Activated CD8-positive, alpha-beta memory T cell treated with anti-CD3 and anti-CD28 coated beads for 1 hour (primary cell): ENCODE measurements at places on chromosomes 16 and 17.
A peak's percentile ranks its signal among the peaks of the same experiment; 100 is the strongest.

DNA sequence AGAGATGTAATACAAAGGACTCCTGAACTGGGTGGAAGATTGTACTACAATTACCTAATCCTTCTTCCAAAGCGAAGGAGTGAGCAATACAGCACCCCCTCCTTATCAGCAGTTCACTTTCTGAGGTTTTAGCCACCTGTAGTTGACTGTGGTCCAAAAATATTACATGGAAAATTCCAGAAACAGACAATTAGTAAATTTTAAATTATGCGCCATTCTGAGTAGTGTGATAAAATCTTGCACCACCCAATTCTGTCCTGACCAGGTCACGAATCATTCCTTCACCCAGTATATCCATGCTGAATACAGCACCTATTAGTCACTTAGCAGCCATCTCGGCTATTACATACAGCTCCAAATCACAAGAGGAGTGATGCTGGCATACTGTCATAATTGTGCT lies 23.2 kb downstream of the VPS53 start:
- DNase-seq = no peak

GRCh38 chr17:42833767-42834422 lies 698 bp downstream of the PSME3 start:
- no peak for DNase-seq

- DNase-seq = no peak
These were observed 5.3 kb downstream of the MYCBPAP start for GRCh38 chr17:50513495-50513894.

GRCh38 chr17:46061435-46061834 lies 62.4 kb downstream of the STH start:
- DNase-seq = no peak

- no peak for DNase-seq
These were observed 160.4 kb downstream of the ABCA8 start for GRCh38 chr17:68794636-68795434.

DNA sequence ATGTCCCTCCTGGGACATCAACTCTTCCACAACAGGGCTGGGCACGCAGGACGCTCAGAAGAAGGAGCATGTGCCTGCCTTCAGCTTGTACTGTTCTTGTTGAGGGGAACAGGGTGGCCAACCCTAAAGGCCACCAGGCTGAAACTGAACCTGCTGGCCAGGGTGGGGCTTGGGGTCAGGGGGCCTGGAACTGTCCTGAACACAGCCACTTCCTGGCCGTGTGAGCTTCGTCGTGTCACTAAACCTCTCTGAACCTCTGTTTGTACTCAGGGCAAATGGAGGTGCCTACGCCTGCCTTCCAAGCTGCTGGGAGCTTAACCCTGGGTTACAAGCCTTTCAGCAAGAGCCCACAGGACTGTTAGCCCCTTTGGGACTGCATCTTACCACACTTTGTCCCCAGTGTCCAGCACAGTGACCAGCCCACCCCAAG lies 6.7 kb downstream of the ARHGAP27 start:
- DNase-seq = no peak

DNA sequence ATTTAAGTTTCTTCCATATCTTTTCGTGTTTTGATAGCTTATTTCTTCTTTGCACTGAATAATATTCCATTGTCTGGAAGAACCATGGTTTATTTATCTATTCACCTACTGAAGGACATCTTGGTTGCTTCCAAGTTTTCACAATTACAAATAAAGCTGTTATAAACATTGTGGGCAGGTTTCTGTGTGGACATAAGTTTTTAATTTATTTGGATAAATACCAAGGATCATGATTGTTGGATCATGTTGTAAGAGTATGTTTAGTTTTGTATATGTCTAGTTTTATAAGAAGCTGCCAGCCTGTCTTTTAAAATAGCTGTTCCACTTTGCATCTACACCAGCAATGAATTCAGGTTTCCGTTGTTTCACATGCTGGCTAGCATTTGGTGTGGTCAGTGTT lies 339.4 kb downstream of the CDH11 start:
- no peak for DNase-seq

GRCh38 chr16:29029168-29029994 lies 44.5 kb downstream of the LAT start:
- peak; percentile 66 for DNase-seq

GRCh38 chr16:78098595-78099270 lies 721 bp upstream of the WWOX start:
- no peak for DNase-seq

- no peak for DNase-seq
These were observed 11.3 kb downstream of the CACNG4 start for GRCh38 chr17:66975614-66976378.

DNA sequence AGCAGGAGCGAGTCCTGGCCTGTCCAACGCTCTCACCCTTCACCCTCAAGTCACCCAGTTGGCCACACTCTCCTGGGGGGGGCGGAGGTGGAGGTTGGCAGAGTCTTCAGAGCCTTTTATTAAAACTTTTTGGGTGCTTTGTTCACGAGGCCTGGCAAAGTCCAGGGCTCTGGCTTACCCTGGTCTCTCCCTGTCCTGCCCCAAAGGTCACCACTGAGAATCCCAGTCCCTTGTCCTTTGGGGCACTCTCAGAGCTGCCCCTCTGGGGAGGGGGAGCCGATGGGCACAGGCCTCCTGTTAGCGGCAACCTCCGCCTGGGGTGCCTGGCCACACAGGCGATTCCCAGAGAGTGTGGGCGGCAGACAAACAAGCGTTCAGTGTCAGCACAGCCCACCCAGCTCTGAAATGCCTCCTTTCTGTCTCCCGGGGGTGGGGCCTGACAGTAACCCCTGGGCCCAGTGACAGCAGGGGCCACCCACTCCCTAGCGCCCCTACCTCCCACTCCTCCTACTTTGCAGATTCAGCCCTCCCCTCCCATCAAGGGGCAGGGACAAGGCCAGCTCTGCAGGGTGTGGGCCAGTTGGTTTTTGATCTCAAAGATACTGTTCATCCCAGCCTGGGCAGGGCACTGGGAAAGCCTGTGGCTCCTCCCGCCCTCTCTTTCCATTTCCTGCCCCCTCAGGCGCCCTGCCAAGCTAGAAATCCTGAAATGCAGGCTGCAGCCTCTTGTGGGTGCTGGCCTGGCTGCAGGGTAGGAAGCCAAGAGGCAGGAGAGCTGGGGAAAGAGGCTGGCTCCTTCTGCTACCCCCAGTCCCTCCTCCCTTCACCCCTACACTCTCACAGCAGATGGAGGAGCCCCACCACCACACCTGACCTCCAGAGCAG lies 36.6 kb upstream of the EMP2 start:
- DNase-seq = no peak

DNA sequence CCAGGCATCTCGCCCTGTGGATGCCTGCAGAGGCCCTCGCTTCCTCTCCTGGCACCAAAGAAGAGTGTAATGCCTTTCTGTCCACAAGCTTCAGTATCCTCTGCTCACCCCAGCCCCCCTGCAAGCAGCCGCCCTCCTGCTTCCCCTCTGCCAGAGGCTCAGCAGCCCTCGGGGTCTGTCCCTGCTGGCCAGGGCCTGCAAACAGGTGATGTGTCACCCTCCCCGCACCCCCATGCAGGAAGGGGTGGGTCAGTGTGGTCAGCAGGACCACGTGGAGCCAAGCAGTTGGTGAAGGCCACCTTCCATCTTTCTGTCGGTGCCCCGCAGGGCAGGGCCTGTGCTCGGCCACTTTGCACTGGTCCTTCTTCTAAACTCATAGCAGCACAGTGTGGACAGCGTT lies 129.9 kb upstream of the CIBAR2 start:
- DNase-seq = no peak

GRCh38 chr16:73015612-73016487 lies 32.1 kb downstream of the ZFHX3 start:
- no peak for DNase-seq

GRCh38 chr17:31869031-31869430 lies 10.0 kb upstream of the COPRS start:
- DNase-seq = no peak

- no peak for DNase-seq
These were observed 22.7 kb downstream of the BCO1 start for GRCh38 chr16:81261049-81261648.

GRCh38 chr16:2048116-2048543 lies 345 bp downstream of the TSC2 start:
- DNase-seq = no peak

GRCh38 chr17:8696426-8696825 lies 48.2 kb downstream of the CCDC42 start:
- DNase-seq = no peak

GRCh38 chr16:63530208-63530607 lies 1494.0 kb upstream of the CDH8 start:
- no peak for DNase-seq

DNA sequence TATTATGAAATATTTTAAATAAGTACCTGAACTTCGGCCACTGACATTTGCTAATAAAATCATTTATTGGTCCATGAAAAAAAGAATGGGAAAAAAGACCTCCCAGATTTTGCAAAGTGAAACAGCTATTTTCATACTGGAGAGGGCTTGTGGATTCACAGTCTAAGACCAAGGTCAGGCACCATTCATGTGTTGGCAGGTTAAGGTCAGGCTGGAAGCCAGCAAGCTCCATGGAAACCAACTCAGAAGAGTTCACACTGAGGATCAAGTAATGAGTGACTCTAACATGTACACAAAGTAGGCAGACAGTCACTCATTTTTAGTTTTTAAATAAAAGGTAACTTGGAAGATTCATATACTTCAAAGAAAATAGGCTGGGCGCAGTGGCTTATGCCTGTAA lies 3.4 kb downstream of the DNAJA2 start:
- DNase-seq = no peak

- no peak for DNase-seq
These were observed 47.9 kb downstream of the LYRM1 start for GRCh38 chr16:20948444-20948843.

DNA sequence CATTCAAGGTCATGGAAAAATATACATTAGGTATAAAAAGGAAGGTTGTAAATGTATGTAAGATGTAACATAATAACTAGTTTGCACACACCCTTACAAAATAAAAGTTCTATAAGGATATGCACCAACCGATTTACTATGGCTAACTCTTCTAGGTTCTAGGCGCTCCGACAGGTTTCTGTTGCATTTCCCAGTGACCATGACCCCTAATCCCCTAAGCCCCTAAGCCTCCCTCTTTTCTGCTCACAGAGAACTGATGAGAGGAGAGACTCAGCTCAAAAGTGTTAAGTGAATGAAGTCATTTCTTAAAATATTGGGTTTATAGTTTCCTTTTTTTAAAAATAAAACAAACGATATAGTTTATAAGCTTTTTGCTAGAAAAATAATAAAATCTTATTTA lies 30.0 kb upstream of the HEATR6 start:
- DNase-seq = no peak

GRCh38 chr17:49107211-49107557 lies 25.4 kb upstream of the B4GALNT2 start:
- DNase-seq = no peak

- DNase-seq = no peak
These were observed 73.1 kb downstream of the KSR1 start for GRCh38 chr17:27529230-27529796.

DNA sequence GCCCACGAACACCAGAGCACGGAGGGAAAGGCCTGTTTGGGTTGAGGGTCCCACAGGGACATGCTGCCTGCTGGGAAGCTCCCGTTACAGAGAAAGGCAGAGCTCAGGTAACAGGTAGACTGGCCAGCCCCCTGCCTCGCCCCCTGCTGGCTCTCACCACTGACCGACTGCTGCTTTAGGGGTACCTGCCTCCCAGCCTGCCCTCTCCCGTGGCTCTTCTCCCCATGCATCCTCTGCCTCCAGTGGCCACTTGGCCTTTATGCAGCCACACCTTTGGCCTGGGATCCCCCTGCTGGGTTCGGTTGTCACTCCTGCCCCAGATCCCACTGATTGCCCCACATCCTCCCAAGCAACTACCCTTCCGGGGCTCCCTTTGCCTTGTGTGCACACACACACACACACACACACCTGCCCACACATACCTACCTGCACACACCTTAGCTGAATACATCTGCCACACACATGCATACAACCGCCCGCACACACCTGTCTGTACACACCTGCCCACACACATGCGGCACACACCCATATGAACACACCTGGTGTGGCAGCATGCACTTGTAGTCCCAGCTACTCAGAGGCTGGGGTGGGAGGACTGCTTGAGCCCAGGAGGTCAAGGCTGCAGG lies 7.1 kb downstream of the MCRIP1 start:
- DNase-seq = no peak

DNA sequence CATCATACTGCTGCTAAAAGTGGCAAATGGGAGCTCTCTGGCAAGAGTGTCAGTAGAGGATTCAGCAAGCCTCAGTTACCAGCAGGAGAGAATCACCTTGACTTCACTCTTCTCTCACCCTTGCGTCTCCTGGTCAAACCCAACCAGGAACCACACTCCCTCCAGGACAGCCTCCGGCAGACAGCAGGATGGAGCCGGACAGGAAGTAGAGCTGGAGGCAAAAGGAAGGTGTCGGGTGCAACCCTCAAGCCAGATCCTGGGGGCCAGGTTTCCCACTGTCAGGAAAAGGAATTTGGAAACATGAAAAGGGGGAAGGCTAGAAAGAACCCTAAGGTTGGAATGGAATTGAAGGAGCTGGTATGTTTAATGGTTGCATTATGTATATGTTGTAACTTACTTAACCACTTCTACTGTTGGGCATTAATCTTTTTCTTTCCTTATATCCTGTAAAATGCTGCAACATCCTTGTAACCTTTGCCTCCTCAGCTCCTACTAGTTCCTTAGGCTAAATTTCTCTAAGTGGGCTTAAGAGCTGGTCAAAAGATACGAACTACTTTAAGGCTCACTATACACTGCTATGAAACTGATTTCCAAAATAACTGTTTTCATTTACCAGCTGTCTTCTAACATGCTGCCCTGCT lies 40.3 kb downstream of the CYTH1 start:
- no peak for DNase-seq

DNA sequence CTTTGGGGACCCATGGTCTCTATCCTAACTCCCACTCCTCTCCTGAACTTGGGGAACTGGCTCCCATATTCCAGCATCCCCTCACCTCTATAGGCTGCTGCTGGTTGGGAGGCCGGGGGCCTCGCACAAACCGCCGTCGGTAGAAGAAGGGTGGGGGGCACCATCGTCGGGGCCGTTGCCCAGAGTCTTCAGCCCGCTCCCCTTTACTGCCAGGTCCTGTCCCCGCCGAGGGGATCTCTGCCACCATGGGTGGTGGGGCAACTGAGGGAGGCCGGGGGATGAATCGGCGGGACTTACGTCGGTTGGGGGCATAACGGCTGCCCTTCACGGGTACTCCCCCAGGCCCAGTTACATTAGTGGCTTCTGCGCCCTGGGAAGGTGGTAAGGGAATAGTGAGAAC lies 4.3 kb downstream of the YBX2 start:
- no peak for DNase-seq

DNA sequence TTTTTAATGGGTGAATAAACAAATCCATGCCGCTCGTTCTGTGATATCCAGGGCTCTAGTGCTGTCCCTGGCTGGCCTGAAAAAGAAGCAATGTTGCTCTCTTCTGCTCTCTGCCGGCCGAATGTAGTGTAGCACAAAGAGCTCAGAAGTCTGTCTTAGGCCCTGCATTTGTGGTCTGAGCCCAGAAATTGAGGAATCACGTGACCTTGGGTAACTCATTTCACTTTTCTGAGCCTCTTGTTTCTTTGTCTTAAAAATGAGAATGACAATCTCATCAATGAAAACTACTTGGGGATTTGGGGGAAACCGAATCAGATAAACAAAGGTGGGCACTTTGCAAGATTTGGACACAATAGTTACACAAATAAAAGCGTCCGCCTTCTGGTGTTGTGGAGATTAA lies 381.6 kb upstream of the ASIC2 start:
- DNase-seq = no peak

- DNase-seq = no peak
These were observed 26.2 kb upstream of the CCL1 start for GRCh38 chr17:34389126-34389750.

GRCh38 chr17:74641224-74641957 lies 17.9 kb upstream of the CD300E start:
- no peak for DNase-seq

GRCh38 chr16:56510544-56510943 lies 9.3 kb downstream of the BBS2 start:
- DNase-seq = no peak
